Stimulated activated CD4-positive, alpha-beta T cell treated with anti-CD3 and anti-CD28 coated beads, Interleukin-1b, Interleukin-23, amount 100 ng/mL, for 24 hours (primary cell): ENCODE measurements at places on chromosomes 7 and 10.

DNA sequence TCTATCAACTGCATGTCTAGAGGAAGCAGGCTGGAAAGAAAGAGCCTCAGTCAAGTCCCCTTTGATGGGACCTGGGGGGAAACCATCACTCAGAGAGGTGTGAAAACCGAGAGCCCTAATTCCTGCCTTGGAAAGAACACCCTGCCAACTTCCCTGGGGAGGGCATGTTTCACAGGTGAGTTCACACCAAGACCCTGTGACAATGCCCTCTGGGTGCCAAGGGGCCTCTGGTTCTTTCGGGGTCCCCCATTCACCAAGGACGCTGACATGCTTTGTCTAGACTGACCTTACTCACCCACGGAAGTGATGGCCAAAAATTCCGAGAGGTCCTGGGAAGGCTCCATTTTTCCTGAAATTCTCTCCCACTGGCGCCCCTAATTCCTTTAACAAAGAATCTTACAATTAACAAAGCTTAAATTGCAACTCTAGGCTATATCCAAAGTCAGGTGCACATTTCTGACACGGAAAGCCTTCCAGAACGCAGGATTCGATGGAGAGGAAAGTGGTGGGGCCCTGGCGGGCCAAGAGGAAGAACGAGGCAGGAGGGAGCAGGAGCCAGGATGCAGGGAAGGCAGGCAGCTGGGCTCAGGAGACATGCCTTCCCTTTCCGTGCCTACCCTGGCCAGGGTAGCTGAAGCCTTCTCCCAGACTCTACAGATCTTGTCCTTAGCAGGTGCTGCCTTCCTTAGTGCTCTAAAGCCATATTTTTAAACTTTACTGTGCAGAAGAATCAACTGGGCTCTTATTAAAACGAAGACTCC, 23.7 kb downstream of the VSTM4 start:
- no peak for DNase-seq

DNA sequence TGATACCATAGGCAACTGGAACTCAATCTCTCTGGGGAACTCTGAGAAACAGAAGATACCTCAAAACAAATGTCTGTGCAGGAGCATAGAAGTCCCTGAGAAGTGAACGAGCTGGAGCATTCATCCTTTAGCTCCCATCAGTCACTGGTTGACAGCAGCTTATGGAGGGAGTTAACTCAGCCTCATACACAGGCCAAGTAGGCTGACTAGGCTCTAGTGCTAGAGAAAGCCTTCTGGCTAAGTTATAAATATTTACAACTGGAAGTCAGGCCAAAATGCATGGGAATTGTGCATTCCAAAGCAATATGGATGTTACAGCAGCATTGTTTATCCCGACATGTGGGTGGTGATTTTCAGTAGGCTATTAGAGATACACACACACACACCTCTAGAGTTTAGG, 66.5 kb downstream of the ANK3 start:
- no peak for DNase-seq

DNA sequence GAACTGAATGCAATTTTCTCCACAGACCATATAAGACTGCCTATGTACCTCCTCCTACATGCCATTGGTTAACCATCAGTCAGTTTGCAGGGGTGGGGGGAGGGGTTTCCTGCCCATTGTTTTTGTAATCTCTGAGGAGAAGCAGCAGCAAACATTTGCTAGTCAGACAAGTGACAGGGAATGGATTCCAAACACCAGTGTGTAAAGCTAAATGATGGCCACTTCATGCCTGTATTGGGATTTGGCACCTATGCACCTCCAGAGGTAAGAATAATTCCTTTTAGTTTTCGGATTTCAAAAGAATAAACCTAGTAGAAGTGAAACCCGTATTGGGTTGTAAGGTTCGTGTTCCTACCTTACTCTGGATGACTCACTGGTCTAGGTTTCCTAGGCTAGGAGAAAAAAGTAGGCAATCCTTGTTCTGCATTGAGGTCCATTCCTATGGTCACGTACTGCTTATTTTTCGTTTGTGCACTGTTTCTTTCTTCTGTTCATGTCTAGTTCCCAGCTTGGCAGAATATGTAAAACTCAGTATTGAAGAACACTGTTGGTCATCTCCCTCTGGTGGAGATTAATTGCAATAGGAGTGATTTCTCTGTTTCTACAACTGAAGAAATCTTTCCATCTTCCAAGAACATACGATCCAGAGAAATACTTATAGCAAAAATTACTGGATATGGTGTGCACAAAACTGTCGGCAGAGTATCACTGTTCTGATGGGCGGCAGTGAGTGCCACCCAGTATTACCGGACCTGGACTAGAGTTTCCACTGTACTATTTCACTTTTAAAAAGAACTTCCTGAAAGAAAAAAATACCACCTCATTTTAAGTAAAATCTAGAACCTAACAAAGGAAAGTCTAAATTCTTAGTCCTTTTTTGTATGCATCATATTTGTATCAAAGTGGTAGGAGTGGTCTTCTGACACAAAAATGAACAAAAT, at the start of gene AKR1C3:
Gene AKR1C3, plus strand, starts transcription at position 150 of the 941 bp plus-strand sequence. Its CDS starts 31 bp downstream, at position 181.
- DNase-seq = no peak

DNA sequence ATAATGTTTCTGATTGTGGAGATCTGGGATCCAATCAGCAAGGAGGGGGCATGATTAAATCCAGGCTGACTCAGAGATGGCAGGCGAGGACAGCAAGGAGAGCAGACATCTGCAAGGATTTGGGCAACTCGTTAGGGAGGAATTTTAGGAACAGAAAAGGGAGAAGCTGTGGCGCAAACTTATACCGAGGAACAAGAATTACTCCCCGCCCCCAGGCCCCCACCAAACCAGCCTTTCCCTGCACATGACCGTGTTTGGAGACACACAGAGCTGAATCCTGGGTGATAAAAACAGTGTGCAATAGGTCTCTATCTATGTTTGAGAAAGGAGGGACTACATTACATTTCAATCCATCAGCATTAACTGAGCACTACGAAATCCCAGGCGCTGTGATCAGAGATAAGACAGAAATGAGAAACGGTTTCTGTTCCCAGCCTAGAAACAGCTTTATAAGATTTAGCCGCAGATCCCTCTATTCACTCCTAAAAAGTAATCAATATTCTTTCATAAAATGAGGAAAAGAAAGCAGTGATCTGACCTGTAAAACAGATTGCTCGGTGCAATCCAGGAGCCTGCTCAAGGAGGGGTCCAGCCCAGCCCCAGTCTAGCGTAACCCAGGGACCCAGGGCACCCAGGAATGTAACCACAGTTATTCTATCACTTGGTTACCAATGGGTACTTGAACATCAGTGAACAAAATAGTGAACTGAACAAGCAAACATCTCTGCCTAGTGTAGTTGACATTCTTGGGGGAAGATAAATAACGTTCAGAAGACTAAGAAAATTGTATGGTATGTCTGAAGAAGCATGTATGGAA, 37.2 kb upstream of the RAPGEF5 start:
- DNase-seq = no peak

- no peak for DNase-seq
These were observed 1121.7 kb upstream of the CELF2 start for GRCh38 chr10:9895981-9896380.

GRCh38 chr7:115851291-115851690, 179.3 kb downstream of the TFEC start:
- no peak for DNase-seq

DNA sequence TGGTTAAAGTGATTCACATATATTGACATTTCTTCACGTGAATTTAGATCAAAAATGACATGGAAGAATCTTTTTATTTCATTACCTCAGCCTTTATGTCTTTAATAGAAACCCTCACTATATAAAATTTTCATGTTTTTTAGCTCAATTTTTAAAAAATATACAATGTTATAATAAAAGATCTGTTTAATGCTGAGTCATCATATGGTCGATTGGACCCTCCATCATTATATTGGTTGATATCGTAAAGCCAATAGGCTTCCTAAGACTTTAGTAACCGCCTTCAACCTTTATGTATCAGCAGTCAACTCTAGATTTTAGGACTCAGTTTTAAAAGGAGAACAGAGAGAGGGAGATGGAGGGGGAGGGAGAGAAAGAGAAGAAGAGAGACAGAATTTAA, 162.3 kb upstream of the FERD3L start:
- DNase-seq = no peak

- no peak for DNase-seq
These were observed 649 bp downstream of the IDE start for GRCh38 chr10:92573091-92573797.

- no peak for DNase-seq
These were observed 722.1 kb upstream of the CELF2 start for GRCh38 chr10:10295537-10295936.

DNA sequence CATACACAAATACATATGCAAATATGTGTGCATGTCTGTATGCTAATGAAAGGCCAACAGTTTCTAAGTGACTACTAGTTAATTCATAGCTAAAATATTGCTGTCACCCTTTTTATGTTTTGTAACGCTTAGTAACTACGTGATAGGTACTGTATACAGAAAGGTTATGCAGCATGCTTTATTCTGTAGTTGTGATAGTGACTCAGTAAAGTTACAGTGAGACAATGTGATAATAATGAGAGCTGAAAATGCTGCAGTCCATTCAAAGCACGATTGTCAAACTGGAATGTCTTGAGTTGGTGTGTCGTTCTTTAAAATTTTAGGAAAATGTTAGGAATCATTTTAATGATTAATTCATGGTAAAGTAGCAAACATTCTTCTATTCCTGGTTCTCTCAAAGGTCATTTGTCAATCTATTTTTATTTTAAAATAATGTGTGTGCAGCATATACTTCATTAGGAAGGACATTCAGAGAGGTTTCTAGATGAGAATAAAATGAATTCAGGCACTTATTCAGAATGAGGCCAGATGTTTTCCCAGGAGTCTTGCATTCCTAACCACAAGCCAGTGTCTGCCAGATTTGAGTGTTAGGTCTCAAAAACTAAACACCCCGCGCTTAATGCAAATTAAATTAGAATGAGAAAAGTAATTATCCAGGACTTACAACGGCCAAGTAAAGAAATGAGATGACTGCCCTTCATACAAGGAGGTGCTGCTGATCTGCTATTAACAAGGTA, 408.8 kb upstream of the FZD8 start:
- no peak for DNase-seq

GRCh38 chr7:30884881-30885280, 26.8 kb upstream of the AQP1 start:
- DNase-seq = no peak

DNA sequence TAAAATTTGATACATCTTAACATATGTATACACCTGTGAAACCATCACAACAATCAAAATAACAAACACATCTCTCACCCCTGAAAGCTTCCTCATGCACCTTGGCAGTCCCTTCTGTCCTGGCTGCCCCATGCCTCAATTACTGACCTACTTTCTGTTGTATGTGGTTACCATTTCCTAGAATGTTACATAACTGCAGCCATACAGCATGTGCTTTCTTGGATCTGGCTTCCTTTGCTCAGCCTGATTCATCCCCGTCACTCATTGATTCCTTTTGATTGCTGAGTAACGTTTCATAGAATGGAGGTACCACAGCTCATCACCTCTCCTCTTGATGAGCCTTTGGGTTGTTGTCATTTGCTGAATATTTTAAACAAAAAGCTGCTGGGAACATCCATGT, 165.3 kb downstream of the CELF2 start:
- no peak for DNase-seq

DNA sequence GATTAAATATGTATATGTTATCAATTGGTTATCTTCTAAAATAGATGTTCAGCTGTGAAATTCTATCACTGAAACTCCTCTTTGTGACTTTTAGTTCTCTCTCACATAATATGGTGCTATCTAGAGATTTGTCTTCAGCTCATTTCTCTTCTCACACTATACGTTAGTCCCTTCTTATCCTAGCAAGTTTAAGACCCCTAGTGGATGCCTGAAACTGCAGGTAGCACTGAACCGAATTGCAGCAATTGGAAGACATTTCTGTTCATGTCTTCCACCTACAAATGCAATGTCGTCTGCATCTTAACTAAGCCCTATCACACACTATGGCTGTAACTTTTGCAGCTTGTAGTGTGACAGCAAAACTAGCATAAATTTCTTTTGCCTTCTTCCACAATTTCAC, 442.7 kb upstream of the POM121L12 start:
- no peak for DNase-seq

GRCh38 chr10:24256619-24257107, 47.7 kb downstream of the KIAA1217 start:
- no peak for DNase-seq

GRCh38 chr7:102169651-102170392, 116.8 kb upstream of the SH2B2 start:
- no peak for DNase-seq

GRCh38 chr7:22948770-22949169, 65.2 kb downstream of the HYCC1 start:
- no peak for DNase-seq

- DNase-seq = no peak
These were observed 1.6 kb downstream of the TCF7L2 start for GRCh38 chr10:112951359-112952281.

GRCh38 chr10:125768219-125768855, 7.3 kb downstream of the MMP21 start:
- no peak for DNase-seq

DNA sequence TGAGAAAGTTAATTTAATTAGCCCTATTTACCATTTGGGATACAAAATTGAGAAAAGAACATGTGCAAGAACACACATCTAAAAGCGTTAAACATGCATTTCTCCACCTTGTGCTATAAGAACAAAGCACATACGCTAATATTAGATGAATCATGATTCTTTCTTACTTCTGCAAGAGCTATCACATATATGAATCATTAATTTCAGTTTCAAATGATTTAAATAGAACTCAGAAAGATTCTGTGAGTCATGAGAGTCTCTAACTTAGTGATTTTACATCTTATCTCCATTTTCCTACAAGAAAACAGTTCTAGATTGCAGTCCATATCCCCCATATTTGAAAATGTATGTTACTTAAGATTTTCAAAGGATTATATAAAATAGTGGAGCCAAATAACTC, 173.9 kb downstream of the RNLS start:
- DNase-seq = no peak

GRCh38 chr10:101286248-101287046, 57.2 kb upstream of the LBX1 start:
- no peak for DNase-seq

DNA sequence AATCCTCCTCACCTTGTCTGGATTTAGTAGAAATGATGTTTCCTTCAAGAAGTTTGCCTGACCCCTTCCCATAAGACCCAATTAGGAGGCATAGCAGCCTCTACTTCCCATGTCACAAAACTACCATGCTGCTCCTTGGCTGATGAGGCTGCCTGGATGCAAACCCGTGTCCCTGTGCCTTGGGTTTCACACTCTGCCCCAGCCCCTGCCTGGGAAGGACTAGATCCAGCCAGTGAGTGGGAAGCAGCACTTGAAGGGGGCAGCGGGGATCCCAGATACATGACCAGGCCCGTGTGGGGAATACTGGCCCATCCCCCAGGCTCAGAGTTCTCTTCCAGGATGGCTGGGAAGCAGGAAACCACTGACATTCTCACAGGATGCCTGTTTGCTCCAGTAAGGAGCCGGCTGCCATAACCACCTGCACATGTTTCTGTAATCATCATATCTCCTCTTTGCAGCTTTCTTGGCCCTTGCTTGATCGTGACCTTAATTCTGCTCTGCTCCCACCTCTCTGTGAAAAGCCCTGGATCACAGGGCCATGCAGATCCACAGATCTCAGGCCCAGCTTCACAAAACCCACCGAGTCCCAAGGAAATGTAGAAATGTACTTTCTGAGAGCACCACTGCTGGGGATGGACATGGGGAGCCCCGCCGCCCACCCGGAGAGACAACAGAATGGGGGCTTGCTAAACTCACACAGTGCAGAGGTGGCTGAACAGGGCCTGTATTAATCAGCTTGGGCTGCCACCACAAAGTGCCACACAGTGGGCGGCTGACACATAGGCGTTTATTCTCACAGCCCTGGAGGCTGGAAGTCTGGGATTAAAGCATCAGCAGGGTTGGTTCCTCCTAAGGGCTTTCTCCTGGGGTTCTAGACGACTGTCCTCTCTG, 287.8 kb upstream of the IGFBP3 start:
- no peak for DNase-seq

GRCh38 chr7:38052786-38053185, 125.3 kb upstream of the STARD3NL start:
- DNase-seq = no peak
